NCI-H1930 (cell line): ENCODE measurements at places on chromosomes 1 and 21.

DNA sequence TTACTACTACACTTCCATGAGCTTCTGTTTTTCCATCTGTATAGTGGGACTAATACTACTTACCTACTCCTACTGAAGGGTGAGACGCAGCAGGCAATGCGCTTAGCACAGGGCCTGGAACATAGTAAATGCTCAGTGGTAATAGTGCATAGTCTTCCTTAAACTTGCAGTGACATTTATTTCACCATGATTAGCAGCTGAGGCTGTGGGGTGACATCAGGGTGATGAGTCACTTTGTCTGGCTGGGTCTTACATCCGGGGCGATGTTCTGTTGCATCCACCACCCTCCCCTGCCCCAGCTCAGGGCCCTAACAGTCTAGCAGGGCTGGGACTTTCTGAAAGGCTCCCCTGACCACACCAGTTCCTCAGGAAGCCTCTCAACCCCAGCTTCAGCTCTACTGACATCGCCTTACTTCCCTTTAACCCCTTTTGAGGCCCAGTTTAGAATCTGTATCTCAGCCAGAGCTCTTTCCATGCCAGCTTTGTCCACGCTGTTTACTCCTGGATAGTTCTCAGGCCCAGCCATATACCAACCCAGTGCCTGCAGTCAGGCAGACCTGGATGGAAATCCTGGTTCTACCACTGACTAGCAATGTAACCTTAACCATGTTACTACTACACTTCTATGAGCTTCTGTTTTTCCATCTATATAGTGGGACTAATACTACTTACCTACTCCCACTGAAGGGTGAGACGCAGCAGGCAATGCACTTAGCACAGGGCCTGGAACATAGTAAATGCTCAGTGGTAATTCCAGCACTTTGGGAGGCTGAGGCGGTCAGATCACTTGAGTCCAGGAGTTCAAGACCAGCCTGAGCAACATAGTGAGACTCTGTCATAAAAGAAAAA, 66.3 kb downstream of the CD58 start:
- no peak for DNase-seq

- no peak for DNase-seq
Measured at GRCh38 chr1:176786274-176786673, 323.3 kb downstream of the PAPPA2 start.

- DNase-seq: peak; percentile 29
Measured at GRCh38 chr1:38858833-38859560, 575 bp downstream of the RRAGC start.

- no peak for DNase-seq
Measured at GRCh38 chr21:42067531-42068255, 3.4 kb upstream of the UMODL1 start.

- no peak for DNase-seq
Measured at GRCh38 chr21:28789523-28789922, 203.2 kb downstream of the LTN1 start.

- DNase-seq: peak; percentile 81
Measured at GRCh38 chr1:14321422-14321821, 277.1 kb upstream of the KAZN start.

DNA sequence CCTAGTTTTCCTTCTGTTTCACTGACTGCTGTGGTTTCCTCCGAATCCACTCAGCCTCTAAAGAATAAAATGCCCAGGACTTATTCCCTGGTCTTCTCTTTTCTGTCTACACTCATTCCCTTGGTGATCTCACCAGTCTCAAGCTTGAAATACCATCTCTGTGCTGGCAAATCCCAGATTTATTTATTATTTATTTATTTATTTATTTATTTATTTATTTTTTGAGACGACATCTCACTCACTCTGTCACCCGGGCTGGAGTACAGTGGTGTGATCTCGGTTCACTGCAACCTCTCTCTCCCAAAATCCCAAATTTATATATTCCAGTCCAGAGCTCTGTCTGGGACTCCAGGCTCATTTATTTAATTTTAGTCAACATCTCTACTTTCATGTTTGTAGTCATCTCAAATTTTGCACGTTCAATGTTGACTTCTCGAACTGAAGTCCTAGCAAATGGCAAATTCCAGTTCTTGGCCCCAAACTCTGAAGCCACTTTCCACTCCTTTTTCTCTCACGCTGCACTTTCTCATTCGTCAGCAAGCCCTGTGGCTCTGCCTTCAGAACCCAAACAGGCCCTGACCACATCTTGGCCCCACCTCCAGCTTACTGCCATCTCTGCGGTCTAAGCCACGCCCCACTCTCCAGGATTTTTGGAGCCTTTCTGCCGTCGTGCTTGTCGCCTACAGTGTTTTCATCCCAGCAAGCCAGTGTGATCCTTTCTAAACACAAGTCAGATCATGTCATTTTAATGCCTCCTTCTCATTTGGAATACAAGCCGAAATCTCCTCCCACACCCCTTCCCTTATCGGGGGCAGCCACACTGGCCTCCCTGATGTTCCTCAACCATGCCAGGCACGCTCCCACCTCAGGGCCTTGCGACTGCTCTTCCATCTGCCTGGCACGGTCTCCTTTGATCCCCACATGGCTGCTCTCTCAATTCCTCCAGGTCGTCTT, 14.2 kb upstream of the TENT5B start:
- DNase-seq: no peak

- DNase-seq: no peak
Measured at GRCh38 chr1:102102276-102102780, 105.6 kb upstream of the OLFM3 start.

DNA sequence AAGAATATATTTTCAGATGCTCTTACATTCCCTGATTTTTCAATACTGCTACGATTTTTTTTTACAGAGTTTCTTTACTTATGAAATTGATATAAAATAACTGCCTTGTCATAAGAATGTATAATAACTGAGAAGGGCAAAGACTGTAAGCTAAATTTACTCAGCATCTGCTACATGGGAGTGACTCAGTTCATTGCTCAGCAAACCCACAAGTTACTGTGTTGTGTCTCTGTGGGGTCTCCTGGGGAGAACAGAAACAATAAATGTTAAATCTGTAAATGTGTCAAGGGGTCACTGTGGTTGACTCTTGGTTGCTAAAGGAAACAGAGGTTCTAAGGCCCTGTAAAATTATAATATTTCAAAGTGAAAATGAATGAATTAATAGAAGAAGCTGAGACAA, 210.3 kb upstream of the CACYBP start:
- no peak for DNase-seq

DNA sequence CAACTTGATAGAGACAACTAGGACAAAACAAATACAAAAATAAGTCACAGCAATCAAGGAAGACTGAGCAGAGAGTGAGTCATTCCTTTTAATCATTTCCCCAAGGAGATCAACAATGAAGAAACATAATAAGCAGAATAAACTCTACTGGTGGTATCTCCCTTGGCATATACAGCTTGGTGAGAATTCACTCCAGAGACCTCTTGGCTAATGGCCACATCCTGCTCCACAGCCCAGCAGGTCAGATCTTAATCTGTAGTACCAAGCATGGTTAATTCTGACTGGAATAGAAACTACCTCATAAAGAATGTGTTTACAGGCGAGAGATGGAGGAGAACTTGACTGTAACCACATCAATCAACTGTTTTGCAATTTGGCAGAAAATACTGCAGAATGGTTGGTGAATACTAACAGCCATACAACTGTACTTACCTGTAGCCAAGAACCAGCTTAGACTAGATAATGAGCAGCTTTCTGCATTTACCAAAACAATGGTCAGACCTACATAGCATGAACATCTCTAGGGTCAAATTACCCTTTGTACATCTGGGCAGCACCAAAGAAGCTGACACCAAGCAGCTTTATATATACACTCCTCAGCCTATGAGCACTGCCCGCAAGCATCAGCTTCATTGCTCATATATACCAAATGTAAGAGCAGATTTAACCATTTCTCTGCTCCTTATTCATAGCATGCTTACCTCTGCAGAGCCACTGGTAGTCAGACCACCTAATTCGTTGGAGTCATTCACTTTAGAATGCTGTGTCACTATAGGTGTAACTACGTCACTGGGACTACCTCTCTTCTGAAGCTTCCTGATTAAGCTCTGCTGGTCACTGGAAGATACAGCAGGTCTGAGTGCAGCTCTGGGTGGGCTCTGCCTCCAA, 51.0 kb downstream of the KIAA0319L start:
- DNase-seq: peak; percentile 62
